ENCODE measurements at places on chromosomes 12 and 14.

- DNase-seq: peak; percentile 48
These were observed 315.5 kb downstream of the SNAPC1 start for GRCh38 chr14:62077676-62078261.

GRCh38 chr12:25323581-25323982 lies 72.9 kb upstream of the KRAS start:
- no peak for DNase-seq

GRCh38 chr14:88895116-88895515 lies 70.7 kb downstream of the TTC8 start:
- DNase-seq: no peak

DNA sequence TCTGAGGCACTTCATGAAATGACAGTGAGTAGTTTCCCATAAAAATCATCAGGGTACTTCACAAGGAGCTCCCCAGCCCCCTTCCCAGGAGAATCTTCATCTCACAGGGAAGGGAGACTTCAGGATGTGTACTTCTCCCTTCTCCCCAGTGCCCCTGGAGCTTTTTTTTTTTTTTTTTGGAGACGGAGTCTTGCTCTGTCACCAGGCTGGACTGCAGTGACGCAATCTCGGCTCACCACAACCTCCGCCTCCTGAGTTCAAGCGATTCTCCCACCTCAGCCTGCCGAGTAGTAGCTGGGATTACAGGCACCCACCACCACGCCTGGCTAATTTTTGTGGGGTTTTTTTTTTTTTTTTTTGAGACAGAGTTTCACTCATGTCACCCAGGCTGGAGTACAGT lies 10.4 kb downstream of the ITPK1 start:
- peak; percentile 60 for DNase-seq

DNA sequence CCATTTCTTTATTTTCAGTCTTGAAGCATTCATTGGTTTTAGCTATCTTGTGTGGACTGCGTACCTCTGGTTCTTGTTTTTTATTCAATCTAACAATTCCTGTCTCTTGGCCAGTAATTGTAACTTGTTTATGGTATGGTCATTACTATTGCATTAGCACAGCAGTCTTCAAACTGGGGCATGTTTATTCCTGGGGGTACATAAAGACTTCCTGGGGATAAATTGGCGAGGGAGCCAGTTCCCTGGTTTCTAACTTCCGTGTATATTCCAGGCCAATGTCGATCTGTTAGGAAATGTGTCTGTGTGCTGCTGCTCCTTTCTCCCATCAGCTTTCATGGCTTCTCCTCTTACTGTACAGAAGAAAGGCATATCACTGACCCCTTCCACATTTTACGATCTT lies 13.7 kb upstream of the EVL start:
- no peak for DNase-seq

GRCh38 chr12:20588042-20588441 lies 107.1 kb upstream of the SLCO1C1 start:
- DNase-seq: no peak
